ENCODE measurements at places on chromosomes 5 and 9. TPM values are rescaled to one million over a fixed set of nuclear protein-coding genes. Genes with fewer than 3 reads are reported as not detected.

DNA sequence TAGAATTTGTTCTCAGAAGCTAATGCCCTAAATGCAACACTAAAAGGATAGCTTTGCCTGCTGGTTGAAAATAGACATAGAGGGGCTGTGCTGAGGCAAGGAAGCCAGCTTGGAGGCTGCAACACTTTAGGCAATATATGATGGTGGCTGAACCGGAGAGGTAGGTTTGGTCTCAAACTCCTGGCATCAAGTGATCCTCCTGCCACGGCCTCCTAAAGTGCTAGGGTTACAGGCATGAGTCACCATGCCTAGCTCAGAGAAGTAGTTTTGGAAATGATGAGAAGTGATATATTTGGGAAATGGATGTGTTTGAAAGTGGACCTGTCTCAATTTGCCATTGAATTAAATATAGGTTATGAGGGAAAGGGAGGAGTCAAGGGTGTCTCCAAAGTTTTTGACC is 10.0 kb downstream of the DUSP1 start:
- DNase-seq: no peak

GRCh38 chr9:134554373-134555093 is 87.1 kb upstream of the COL5A1 start:
- DNase-seq: no peak

GRCh38 chr9:124137009-124137943 is 120.5 kb upstream of the NEK6 start:
- no peak for DNase-seq

GRCh38 chr5:109161914-109162683 is 247.7 kb downstream of the PJA2 start:
- DNase-seq: no peak

DNA sequence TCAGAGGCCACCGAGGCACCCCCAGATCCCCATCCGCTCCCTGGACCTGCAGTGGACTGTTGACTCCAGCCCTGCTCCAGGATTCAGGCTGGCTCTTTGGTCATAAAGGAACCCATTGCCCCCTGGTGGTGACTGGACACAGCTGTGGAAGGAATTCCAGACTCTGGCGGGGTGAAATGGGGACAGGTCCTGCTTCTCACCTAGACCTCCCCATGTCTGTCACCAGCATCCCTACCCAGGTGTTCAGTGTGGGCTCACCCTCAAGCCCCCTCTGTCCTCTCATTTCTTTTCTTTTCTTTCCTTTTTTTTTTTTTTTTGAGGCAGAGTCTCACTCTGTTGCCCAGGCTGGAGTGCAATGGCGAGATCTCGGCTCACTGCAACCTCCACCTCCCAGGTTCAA is 25.5 kb upstream of the STXBP1 start:
- peak; percentile 32 for DNase-seq

DNA sequence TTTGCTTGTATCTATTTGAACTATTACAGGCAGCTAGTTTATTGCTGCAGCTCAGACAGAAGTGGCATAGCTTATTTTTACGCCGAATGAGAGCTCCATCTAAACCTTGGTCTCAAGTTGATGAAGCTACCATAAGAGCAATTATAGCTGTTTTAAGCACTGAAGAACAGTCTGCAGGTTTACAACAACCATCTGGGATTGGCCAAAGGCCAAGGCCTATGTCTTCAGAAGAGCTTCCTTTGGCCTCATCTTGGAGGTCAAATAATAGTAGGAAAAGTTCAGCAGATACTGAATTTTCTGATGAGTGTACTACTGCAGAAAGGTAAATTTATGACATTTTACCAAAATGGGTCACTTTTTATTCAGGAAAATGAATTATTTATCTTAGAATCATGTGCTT is 67.9 kb downstream of the YTHDC2 start:
- no peak for DNase-seq

GRCh38 chr5:89277816-89278215 is 394.8 kb upstream of the MEF2C start:
- no peak for DNase-seq

- no peak for DNase-seq
Measured at GRCh38 chr9:30015073-30015472, 2369.4 kb upstream of the ACO1 start.

DNA sequence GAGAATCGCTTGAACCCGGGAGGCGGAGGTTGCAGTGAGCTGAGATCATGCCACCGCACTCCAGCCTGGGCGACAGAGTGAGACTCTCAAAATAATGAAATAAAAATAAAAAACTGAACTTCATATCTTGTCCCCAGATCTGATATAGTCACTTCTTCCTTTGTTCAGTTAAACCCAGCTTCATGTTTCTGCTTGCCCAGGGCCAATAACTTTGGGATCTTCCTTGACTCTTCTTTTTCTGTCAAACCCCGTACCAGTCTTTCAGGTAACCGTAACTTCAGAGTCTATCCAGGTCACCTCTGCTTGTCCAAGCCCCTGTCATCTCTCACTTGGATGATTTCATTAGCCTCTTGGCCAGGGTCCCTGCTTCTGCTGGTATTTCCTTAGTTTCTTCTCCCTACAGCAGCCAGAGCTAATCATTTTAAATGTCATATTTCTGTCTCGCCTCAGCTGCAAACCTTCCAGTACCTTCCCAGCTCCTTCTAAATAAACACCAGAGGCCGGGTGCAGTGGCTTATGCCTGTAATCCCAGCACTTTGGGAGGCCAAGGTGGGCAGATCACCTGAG is 19.7 kb upstream of the ABL1 start:
- no peak for DNase-seq

- no peak for DNase-seq
Measured at GRCh38 chr9:129776566-129776937, 23.7 kb upstream of the PTGES start.

DNA sequence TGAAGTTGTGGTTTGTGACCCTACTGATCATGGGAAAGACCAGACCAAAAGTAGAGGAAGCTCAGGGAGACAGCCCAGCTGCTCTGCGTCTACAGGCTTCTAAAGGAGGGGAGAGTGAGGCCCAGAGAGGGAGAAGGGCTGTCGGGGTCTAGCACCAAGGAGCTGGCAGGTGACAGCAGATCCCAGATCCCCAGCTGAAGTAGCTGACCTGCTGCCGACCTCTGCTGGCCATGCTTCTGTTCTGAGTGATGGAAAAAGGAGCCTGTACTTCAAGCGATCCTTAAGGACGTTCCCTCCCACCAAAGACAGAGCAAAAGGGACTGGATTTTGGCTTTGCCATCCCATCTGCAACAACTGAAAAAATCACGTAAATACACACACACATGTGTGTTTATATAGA is 22.7 kb upstream of the QSOX2 start:
- no peak for DNase-seq

DNA sequence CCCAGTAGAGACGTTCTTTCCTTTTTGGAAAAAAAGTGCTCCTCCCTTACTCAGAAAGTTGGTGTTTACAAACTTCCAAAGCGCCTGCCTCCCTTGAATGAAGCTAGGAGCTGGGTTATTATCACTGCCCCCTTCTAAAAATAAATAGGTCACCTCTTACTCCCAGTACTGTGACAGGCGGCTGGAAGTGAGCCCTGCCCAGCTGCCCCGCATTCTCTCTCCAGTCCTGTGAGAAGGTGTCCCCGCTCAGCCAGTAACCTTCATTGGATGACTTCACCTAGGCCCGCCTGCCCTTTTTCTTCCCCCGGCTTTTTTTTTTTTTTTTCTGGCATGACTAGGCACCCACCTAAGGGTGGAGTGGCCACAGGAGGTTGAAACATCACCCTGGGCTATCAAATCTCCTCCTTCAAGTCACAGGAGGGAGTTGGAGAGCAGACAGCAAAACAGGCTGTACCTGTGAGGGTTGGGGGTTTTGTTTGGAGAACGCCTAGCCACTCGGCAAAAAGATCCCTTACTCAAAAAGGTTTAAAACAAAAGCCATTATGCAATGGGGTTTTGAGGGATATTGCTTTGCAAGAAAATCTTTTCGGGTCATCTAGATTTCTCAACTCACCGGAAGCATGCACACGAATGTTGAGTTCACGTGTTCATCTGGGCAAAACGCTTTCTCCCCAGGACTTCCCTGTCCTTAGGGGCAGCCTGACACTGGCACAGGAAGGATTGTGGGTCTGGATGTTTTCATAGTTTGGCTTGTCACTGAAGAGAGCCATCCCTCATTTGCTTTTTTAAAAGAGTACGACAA is 43.3 kb upstream of the ZNF622 start:
- DNase-seq: no peak

GRCh38 chr9:70130266-70130665 is 86.6 kb downstream of the MAMDC2 start:
- no peak for DNase-seq

- DNase-seq: no peak
Measured at GRCh38 chr9:83456226-83456625, 82.0 kb downstream of the FRMD3 start.

Gene OLFML2A
- not detected for total RNA-seq

Gene CATSPER3
- total RNA-seq: 0.97 TPM

Gene SPINK1
- not detected for total RNA-seq

Gene POU5F2
- total RNA-seq: 2.5 TPM

Gene SPATA9
- total RNA-seq: not detected
